ENCODE measurements at places on chromosomes 1 and 21.

GRCh38 chr1:233689017-233689747 is 75.3 kb downstream of the KCNK1 start:
- no peak for DNase-seq

DNA sequence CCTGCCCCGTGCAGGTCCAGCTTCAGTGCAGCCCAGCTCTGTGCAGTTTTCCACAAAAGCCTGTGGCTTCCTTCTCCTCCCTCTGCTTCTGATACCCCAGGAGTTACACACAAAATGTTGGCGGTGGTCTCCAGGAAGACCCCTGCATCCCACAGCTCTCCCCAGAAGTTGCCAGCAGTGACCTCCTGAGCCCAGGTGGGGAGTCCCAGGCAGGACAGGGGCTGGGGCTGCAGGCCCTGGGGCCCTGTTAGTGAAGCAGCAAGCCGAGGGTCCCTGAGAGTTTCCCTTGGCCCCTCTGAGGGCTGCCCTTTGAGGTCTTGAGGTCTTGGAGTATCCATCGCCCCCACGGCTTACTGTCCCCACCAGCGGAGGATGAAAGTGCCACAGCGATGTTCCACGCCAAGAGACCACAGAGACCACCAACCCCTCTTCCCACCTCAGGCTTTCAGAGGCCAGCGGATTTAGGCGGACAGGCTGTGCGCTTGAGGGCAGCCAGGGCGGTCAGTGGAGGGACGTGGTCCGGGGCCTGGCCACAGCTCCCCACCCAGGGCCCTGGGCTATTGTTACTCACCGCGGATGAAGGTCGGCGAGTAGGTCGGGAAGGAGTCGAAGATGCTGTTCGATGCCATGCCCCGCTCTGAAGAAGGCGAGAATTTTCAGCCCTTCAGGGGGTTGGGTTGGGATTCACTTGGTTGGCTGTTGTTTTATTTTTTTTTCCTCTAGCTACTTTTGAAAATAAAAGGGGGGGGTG is 34.0 kb upstream of the RUNX3 start:
- DNase-seq = no peak

GRCh38 chr1:219837274-219837993 is 90.9 kb downstream of the SLC30A10 start:
- DNase-seq = no peak

DNA sequence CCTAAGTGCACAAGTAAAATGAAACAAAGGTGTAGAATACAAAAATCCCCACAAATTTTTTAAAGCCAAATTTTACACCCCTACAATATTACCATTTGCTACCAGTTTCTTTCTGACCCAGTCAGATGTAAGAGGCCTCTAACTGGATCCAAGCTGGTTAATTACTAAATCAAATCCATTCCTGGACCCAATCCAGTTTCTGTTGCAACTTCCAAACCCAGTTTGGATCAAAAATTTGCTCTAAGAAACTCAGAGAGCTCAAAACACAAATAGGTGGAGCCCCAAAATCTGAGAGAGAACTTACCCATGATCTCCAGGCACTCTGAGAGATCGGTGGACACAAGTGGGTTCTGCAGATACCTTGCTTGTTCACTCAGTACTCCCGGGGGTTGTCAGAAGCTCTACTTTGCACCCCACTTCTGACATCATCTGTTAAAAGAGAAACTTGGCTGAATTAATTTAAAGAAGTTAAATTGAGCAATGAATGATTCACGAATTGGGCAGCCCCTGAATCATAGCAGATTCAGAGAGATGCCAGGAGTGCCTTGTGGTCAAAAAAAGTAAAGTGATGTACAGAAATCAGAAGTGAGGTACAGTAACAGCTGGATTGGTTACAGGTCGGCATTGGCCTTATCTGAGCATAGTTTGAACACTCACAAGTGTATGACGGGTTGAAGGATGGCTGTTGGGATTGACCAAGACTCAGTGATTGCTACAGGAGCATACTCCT is 448.0 kb downstream of the KCNT2 start:
- no peak for DNase-seq

GRCh38 chr1:75785320-75785982 is 605 bp upstream of the RABGGTB start:
- no peak for DNase-seq

DNA sequence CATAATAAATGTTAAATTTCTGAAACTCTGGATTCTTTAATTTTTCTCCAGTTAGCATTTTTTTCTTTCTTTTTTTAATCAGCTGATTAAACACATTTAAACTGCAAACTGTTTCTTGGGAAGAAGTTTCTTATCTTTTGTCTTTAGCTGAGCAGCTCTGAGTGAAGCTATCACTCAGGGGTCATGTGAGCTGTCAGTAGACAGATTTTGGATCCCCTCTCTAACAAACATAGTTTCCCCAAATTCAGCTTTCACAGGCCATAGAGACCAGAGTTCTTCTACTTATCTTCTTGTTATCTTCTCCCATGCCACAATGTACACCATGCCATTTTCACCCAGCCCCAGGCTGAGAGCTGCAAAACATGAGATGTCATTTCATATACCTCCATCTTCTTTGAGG is 148.9 kb downstream of the CDC42BPA start:
- DNase-seq = no peak

DNA sequence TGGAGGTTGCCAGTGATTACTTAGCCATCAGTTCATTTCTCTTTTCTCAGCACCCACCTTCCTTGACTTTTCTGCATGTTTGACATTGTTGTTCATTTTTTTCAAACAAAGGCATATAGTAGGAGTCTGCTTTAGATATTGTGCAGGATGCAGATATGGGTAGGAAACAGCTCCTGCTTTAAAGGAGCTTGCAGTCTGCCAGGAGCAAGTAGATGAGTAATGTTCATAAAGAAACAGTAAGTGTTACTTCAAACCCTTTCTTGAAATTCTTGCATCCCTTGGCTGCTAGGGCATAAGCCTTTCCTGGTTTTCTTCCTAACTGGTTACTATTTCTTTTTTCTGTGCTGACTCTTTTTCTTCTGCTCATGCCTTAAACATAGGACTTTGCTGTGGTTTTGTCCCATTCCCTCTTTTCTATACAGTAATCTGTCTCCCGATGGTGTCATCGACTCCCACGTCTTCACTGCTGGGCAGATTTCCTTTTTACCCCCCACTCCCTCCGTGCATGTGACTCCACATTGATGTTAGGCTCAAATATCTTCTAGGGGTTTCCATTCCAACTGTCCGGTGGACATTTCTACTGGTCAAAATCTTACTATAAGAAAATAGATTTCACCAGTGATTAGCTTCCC is 20.4 kb downstream of the PTGFRN start:
- DNase-seq = no peak

DNA sequence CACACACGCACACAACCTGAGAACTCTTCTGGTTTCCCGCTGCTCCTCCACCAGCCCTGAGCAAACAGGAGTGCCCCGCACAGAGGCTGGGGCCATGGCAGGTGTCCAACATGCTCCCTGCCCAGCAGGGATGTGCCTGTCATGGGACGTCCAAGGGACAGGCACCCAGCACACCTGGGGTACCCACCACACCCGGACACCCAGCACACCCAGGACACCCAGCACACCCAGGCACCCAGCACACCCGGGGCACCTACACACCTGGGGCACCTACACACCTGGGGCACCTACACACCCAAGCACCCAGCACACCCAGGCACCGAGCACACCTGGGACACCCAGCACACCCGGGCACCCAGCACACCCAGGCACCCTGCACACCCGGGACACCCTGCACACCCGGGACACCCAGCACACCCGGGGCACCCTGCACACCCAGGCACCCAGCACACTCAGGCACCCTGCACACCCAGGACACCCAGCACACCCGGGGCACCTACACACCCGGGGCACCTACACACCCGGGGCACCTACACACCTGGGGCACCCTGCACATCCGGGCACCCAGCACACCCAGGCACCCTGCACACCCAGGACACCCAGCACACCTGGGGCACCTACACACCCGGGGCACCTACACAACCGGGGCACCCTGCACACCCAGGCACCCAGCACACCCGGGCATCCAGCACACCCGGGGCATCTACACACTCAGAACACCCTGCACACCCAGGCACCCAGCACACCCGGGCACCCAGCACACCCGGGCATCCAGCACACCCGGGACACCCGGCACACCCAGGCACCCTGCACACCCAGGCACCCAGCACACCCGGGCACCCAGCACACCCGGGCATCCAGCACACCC is 37.9 kb downstream of the UBE2G2 start:
- DNase-seq = no peak

- no peak for DNase-seq
These were observed 90.2 kb downstream of the SDCCAG8 start for GRCh38 chr1:243346016-243346415.

GRCh38 chr1:110620686-110621085 is 14.5 kb upstream of the KCNA2 start:
- DNase-seq = no peak

GRCh38 chr1:117710710-117711109 is 104.9 kb downstream of the TENT5C start:
- no peak for DNase-seq

DNA sequence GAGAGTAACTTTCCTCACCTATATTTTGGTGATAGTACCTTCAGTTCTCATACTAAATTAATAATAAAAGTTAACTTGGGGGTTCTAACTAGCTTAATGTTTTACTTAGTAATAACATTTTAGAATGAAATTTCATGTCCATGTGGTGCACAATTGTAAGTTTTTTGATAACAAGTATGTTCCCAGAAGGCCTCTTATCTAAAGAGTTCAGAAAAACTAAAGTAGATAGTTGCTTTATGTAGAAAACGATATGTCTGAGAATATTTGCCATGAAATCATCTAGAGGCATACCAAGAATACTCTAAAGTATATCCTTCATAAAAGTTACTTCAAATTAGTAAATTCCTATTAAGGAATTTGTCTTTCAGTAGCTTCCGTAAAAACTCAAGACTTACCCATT is 10.2 kb upstream of the ADCY10 start:
- DNase-seq = no peak

DNA sequence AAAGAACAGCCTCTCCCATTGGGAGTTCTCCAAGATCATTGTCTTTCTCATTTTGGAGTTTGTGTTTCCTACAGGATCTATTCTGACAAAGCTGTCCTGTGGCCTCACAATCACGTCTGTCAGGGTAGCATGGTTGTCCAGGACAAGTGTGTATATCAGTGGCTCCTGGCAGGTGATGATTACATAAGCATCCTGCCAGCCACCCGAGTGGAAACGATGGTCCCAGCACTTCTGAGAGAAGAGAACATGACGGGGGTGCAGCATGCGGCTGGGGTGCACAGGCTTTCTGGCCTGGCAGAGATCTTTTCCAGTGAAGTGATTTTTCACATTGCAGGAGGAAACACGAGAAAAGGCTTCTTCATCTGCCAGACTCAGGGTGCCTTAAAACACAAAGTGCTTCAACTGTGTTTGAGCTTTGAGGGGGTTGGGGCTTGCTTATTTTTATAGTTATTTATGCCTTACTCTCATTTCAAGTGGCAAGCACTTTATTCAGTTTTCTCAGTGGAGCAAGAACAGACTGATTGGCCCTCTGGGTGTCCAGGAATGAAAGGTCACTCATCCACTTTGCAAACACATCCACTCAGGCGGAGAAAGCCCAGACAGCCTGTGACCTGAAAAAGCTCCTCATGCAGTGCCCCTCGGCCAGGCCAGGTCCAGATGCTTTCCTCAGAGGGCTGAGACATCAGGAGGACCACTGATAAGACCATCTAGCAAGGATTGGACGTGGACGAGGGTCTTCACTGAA is 186.0 kb downstream of the DUSP10 start:
- DNase-seq = no peak

DNA sequence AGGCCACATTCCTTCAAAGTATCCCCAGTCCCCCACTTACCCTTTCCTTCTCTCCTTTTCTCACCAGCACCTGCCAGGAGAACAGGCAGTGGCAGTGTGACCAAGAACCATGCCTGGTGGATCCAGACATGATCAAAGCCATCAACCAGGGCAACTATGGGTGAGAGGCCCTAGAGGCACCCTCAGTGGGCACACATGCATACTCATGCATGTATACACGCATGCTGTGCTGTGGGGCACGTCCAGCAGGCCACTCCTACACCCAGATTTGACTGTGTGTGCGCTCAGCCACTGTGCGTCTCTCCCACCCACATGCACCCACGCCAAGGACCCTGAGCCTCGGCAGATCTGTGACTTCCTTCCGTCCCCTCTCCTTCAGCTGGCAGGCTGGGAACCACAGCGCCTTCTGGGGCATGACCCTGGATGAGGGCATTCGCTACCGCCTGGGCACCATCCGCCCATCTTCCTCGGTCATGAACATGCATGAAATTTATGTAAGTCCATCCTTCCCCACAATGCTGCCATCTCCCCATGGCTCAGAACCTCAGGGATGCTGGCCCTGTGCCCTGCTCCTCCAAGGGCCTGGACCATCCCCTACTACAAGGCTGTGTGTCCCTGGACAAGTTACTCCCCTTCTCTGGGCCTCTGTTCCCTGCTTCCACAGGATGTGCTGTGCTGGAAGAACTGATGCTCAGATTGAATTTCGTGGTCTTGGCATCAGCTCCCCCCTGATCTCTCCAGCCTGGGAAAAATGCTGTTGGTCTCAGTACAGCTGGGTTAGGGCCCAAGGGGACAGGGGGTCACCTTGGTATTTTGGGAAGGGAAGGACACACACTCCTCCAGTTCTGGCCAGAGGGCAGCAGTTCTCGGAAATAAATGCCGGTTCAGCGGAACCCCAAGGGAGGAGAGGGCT is 7.0 kb downstream of the TINAGL1 start:
- DNase-seq = no peak

DNA sequence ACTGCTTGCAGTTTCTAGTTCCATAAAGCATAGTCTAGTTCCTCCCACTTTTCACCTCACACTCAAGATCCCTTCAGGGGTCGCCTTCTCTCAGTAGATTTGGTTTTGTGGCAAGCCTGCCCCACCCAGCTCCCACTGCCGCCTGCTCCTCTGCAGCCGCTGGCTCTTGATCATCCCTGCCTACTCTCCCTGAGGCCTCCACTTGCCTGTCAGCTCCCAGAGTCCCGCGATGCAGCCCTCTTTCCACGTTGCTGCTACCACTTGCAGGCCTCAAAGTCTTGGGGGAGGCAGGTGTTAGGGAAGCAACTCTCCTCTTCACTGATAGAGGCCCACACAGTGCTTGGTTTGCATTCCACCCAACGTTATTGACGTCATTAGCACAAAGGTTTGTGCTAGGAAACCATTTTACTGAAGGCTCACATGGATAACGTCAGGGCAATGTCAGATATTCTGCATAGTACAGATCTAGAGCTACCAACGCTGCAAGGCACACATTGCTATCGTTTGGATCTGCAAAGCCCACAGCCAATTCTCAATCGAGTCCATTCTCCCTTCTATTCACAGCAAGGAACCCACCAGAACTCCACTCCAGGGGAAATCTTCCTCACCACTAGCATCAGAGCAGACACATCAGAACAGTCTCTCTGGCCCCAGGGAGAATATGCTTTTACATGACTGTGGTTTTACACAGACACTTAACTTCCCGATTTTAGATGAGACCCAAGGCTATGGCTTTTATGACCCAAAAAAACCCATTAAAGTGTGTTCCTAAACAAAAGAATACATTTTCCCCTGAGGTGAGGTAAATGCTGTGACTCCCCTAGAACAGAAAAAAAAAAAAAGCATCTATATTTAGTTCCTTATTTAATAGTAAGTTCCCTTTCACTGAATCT is 519.5 kb upstream of the CAMK1G start:
- DNase-seq = no peak
